Activated T-helper 1 cell treated with anti-CD3 and anti-CD28 coated beads, Interleukin-2, amount 50 U/mL, for 16 hours (primary cell): ENCODE measurements at places on chromosomes 7 and 10.

DNA sequence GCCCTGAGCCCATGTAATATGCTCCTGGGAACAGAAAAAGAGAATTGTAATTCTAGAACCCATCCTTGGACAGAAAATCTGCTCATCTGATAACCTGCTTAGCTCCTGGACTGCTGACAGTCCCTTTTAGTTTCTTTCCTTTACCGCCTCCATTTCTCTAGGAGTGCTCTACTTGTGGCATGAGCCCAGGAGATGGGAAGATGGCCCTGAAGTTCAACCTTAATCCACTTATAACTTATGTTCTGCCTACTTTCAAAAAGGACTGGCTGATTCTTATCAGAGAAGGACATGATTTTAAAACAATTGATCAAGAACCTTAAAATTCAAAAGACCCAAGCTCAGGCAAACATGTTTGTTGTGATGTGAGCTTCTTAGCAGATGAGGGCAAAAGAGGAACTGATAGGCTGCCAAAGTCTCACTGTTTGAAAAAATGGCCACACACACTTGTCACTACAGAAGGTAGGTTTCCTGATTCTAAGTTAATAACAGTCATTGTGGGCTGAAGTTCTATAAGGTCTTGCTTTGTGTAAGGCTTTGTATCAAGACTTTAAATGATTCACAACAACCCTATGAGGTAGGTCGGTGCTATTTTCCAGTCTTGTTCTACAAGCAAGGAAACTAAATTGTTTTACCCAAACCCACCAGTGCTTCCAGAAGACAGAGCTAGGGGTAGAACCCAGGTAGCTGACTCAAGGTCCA lies 94.3 kb upstream of the AFAP1L2 start:
- DNase-seq, result no peak

- DNase-seq, result no peak
Observed at GRCh38 chr7:158614700-158615099, 27.1 kb upstream of the PTPRN2 start.

GRCh38 chr10:47294057-47294456 lies 5.9 kb upstream of the GDF10 start:
- no peak for DNase-seq

DNA sequence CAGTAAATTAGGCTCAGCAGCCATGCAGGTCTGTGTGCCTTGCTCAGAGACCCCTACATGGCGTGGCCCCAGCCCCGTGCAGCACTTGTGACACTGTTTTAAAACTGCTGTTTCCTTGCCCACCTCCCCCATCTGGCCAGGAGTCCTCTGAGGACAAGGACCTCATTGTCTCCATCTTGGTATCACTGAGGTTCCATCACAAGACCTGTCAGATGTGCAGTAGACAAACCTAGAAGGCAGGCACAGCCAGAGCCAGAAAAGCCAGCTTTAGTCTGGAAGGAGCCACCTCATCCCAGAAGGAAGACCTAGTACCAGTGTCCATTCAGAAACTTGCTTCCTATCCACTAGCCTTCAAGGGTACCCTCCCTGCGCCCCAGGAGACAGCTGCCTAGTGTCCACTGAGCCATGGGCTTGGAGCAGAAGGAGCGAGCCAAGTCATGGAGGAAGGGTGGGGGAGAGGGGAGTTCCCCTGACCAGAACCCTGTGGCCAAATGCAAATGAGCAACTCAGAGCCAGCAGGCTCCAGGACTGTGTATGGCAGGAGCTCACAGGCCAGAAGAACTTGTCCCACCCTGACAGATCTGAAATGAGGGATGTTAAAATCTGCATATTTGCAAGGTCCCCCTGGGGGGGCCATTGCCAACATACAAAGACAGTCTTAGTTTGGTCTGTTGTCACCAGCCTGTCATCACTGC lies 176.1 kb downstream of the SH3PXD2A start:
- no peak for DNase-seq

GRCh38 chr10:43949351-43949750 lies 300.7 kb upstream of the ZNF32 start:
- no peak for DNase-seq

- no peak for DNase-seq
Observed at GRCh38 chr10:119029613-119030420, at the start of gene NANOS1. Gene NANOS1 (plus strand): TSS chr10:119029714. CDS start chr10:119029802, 88 bp downstream.

DNA sequence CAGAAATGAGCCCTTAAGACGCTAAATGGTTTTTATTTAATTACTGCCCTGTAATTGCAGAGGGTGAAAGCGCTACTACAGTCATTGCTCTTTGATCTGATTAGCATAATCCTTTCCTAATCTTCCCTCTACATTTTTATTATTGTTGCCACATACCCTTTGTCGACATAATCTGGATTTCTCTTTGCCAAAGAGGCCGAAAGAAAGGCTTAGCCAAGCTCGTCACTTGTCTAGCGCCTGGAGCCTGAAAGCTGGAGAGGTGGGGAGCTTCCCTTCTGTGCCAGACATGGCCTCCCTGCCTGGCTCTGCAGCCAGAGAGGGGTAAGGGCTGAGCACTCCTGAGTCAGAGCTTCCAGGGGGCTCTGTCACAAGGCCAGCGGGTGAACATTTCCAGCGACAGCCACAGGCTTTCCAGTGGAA lies 145.9 kb downstream of the PRKAG2 start:
- DNase-seq, result no peak

- DNase-seq, result no peak
Observed at GRCh38 chr10:88071879-88072278, 208.5 kb downstream of the PTEN start.

- DNase-seq, result no peak
Observed at GRCh38 chr10:11691319-11691755, 50.8 kb upstream of the ECHDC3 start.

- no peak for DNase-seq
Observed at GRCh38 chr7:150900675-150901074, 48.4 kb downstream of the AOC1 start.

GRCh38 chr10:68871731-68872342 lies 29.3 kb upstream of the DDX50 start:
- no peak for DNase-seq

- no peak for DNase-seq
Observed at GRCh38 chr7:1897861-1898627, 228.0 kb downstream of the ELFN1 start.

DNA sequence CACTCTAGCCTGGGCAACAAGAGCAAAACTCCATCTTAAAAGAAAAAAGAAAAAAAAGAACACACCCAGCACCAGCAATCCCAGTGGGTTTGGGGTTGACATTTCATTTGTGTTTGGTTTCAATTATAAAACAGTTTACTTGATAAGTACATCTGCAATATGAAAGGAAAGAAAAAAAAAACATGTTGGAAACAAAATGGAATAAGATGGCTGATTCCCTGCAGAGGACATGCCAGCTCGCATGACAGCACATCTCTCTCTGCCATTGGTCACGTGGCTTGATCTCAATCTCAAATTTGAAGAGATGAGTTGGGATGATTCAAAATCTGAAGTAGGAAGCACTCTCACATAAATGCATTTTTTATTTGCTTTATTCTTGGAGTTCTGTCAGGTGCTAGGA lies 28.0 kb downstream of the MYOF start:
- no peak for DNase-seq

- no peak for DNase-seq
Observed at GRCh38 chr7:18894155-18894554, 223.3 kb downstream of the TWIST1 start.

DNA sequence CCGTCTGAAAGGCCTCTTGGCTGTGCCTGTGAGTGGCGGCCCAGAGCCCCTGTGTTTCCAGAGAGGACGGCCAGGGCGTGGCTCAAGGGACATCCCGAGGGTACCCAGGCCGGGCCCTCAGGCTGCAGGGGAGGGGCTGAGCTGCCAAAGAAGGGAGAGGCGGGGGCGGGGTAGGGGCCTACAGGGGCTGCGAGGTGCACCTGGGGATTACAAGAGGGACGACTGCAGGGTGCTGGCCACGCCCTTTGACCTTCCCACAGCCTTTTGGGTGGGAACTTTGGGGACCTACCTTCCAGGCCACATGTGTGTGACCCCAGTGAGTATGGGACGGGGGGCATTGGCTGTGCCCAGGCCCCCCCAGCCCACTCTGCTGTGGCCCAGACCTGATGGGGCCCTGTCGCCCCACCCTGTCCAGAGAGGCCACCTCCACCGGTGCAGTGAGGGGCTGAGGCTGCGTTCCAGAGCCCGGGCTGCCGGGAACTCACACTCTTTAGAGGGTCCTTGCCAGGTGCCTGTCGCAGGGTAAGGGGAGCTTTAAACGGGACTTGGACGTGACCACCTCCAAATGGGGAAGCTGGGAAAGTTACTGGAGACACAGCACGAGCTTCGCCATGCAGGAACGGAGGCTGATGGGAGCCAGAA lies 19.0 kb upstream of the NKX6-2 start:
- DNase-seq, result no peak

GRCh38 chr7:140526787-140527664 lies 47.7 kb upstream of the MKRN1 start:
- DNase-seq, result no peak
